GM18507 (cell line): ENCODE measurements at places on chromosomes 7 and 10.

GRCh38 chr10:7410301-7410861 lies 453 bp downstream of the SFMBT2 start:
- DNase-seq = no peak

DNA sequence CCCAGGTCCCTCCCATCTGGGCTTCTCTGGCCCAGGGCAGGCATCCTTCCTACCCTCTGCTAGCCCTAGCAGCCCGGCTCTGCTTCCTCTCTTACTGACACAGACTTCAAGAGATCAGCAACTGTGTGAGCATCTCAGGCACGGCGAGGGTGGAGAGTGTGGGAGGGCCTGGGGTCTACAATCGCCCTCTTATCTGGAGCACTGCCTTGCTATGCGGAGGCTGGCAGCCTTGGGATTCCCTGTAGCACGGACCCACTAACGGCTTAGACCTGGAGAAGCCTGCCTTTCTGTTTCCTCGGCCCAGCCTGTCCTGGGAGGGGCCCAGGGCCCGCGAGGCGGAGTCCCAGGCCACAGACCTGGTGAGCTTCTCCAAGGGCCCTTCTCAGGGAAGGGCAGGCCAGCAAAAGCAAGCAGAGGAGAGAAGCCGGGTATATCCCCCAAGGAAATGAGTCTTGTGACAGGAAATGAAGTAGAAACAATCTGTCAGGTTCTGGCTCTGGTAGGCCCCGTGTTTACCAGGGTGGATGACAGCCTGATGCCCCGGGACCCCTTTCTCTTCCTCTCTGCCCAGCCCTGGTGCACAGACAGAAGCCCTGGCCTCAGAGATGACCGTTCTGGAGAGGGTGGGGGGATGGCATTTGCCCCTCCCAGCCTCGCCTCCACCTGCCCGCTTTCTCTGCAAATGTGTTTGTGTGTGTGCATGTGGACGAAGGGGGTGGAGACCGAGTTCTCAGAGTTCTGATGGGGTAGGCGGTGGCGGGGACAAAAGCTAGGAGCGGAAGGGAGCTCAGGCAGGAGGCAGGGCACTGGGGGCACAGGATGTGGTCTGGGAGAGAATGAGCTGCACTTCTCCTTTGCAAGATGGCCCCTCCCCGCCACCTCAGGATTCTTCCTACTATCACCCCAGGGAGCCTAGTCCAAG lies 2.5 kb downstream of the LRCH4 start:
- DNase-seq = peak; percentile 32

DNA sequence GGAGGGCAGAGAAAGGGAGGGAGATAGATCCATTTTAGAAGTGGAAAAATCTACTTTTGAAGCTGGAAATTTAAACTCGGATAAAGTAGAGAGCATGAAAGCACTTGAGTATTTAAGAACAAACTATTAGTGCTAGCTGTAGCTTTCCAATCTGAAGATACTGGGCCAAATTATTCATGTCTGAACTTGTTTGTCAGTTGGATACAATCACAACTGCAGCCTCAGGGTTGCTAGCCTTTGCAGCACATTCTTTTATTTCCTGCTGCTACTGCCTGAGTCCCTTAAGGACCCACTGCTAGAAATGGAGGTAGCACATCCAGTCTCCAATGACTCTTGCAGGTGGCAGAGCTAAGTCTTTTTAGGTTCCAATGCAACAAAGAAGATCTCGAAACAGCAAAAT lies 8.3 kb upstream of the SLC25A13 start:
- DNase-seq = no peak

DNA sequence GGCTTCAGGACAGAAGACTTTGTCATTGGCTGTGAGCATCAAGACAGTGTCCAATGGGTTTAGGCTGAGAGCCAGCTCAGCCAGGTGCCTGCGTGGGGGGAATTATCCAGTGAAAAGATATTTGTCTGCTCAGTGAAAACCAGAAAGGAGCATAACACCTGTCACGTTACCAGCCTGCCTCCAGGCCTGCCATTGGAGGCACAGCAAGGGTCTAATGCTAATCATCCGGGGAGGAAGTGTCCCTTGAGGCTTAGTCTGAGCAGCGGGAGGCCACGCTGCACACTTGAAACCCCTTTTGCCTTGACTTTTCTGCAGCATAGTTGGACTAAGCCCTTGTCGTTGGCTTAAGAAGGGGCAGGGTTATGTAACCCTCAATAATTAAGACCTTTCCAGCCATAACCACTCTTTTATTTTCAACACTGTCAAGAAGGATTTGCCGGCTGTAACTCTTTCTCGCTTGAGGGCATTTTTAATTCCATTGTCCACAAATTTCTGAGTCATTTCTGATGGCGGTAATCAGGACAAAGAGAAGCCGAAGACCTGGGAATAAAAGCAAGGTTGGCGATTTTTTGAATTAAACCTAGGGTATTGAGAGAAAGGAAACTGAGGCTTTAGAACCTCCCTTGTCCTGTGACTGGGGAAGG lies 639.6 kb upstream of the FOXK1 start:
- DNase-seq = no peak

GRCh38 chr10:48377751-48378530 lies 71.5 kb downstream of the MAPK8 start:
- no peak for DNase-seq

- no peak for DNase-seq
Observed at GRCh38 chr7:33748793-33749192, 156.5 kb upstream of the BMPER start.

- DNase-seq = no peak
Observed at GRCh38 chr10:97574374-97575126, 2.0 kb downstream of the ANKRD2 start.

DNA sequence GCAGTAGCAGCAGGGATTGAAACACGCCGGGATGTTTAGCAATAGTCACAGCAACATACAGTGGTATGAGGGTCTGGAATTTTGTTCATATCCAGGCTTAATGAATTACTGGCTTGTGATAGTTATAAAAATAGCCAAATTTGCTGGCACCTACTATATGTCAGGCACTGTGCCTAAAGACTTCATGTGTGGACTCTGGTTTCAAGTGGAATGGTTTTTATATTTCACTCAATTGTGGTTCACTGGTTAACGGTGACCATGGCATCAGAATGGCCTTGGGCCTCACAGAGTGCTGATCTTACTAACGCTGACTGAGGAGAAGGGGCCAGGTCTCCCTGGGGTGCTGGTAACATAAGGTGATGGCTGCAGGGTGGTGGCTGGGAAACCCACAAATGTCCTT lies 55.7 kb downstream of the CELF2 start:
- no peak for DNase-seq

DNA sequence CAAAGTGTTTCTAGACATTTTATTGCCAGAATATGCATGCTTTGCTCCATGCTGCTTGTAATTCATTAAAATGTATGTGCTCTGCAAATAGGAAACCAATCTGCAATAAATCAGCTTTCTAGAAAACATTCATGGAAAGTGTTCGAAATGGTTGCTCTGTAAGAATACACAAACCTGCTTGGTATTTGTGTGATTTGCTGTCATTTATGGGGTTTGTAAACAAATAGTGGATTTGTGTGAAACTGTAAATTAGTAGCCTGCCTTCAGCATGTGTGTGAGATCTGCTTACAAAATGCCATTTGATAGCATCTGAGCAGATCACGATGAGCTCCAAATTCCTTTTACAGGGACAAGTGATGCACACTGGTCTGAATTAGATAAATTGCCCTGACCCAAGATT lies 219.0 kb upstream of the CSTF2T start:
- no peak for DNase-seq

DNA sequence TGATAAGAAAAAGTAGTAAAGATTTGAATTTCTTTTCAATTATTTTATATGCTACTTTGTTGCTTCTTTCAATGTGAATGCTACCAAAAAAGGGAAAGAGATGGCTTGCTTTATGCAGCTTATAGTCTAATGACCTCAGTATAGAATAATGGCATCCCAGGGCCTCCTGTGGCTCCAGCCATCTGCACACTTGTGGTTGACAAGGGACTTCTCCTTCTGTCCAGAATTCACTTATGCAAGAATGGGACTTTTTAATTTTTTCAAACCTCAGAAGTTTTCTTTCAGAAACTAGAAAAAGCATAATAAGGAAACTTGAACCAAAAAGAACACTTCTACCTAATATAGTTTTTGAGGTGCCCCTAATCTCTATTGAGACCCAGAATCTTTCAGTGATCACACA lies 310.9 kb downstream of the CTNNA3 start:
- DNase-seq = no peak

DNA sequence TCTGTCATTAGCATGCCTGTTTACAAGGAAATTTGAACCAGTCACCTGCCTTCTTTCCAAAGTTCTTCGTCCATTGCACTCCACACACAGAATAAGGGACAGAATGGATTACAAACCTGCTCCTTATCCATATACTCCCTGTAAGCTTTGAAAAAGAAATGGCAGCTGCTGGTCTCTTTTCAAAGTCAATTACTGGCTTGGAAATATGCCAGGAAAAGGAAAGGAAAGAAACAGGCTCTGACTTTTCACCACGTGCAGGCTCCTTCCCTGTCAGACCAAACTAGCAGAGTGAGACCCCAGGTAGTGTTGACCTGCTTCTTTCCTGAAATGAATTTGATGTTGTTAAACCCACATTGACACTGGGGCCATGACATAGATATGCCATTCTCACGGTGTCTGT lies 84.5 kb downstream of the LHFPL3 start:
- no peak for DNase-seq

- no peak for DNase-seq
Observed at GRCh38 chr10:29785701-29786100, 150.9 kb upstream of the SVIL start.

DNA sequence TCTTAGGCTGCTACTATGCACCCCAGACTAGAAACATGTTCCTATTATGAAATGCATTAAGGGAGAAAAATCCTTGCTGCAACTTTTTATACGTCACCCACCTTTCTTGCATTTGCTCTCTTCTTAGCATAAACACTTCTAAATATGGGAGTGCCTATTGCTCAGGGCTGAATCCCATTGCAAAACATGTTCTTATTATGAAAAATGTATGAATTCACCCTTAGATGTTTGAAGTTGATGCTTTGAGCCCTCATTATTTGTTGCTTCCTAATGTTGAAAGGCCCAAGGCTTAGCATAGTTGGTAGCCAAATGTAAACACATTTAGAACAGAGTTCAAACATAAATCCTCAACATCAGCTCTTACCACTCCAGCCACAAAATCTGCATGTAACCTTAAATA lies 52.8 kb downstream of the BMPER start:
- DNase-seq = no peak

GRCh38 chr7:102119213-102119651 lies 167.4 kb upstream of the SH2B2 start:
- no peak for DNase-seq

GRCh38 chr10:58473976-58474375 lies 38.7 kb upstream of the BICC1 start:
- no peak for DNase-seq

GRCh38 chr7:73482746-73483145 lies 39.3 kb downstream of the BAZ1B start:
- no peak for DNase-seq

DNA sequence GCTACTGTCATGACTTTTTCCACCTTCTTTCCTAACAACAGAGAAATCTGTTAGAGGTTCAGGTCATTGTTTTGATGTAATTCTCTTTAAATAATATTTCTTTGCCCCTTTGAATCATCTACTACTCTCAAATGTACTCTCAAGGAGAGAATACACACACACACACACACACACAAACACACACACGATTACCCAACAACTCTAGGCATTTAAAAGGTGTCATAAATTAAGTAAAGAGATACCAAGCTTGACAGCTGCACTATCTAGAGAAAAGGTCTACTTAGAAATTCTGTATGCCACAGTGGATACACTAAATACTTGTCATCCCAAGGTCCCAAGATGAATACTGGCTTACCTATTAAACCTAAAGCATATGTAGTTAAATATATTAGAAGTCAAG lies 4.8 kb downstream of the PANK1 start:
- DNase-seq = no peak
